Activated T-helper 1 cell treated with anti-CD3 and anti-CD28 coated beads, Interleukin-2, amount 50 U/mL, for 16 hours (primary cell): ENCODE measurements at places on chromosomes 16 and 17.

DNA sequence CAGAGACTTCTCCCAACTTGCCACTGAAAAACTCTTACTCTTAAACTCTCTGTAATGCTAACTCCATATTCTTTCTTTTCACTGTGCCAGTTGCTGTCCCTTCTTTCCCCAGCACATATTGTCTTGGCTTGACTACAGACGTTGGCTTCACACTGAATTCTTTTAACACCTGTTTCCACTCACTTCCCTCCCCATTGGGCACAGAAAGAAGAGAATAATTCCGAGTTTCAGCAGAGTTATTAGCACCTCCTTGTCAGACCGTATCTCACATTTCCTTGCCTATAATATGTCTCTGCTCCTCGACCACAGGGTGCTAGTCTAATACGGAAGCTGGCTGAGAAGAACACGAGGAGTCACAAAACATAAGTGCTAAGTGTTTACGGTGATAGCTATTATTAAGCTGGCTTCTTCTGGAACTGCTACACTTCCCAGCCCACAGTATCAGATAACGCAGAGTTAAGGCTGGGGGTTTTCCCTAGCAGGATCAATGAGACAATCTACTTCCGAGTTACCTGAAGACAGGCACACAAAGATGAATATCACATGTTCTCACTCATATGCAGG, 188.5 kb upstream of the CDH8 start:
- DNase-seq, result no peak

GRCh38 chr16:6560306-6561100, 772.1 kb upstream of the RBFOX1 start:
- DNase-seq, result no peak

DNA sequence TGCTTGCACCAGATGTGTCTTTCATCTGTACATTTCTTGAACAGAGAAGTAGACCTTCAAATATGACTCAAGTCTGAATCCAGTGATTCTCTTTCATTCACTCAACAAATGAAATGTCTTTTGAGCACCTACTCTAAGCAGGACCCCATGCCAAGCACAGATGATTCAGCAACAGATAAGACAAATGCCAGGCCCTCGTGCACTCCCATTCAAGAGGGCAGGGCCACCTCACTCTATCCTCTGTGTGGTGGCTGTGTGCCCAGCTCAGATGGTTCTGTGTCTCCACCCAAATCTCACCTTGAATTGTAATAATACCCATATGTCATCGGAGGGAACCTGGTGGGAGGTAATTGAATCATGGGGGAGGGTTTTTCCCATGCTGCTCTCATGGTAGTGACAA, 74.1 kb upstream of the NKD1 start:
- no peak for DNase-seq

- DNase-seq, result no peak
These were observed 13.3 kb downstream of the CENPX start for GRCh38 chr17:82009413-82009812.

GRCh38 chr17:42403150-42403549, 14.9 kb upstream of the STAT3 start:
- no peak for DNase-seq

GRCh38 chr17:56549501-56549900, 44.0 kb upstream of the NOG start:
- no peak for DNase-seq

GRCh38 chr17:40074871-40075200, 12.1 kb downstream of the THRA start:
- DNase-seq, result no peak

GRCh38 chr17:14815079-14815478, 450.0 kb downstream of the PMP22 start:
- DNase-seq, result no peak

DNA sequence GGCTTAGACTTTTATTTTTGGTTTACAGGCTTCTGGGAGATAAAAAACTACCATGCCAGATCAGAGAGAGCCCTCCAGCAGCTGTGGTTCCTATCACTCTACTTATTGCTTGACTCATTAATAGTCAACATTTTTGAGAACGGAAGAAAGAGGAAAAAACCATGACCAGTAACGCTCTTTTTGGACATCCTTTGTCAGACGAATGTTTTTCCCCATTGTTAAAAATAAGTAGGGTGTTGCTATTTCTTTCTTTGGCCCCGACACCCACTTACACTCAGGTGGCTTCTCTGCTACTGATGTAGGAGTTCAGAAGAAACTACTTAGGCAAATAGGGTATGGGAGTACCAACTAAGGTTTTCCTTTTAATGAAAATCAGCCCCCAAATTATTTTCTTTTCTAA, 27.5 kb downstream of the TVP23A start:
- no peak for DNase-seq

- no peak for DNase-seq
These were observed 51.5 kb downstream of the DYNLRB2 start for GRCh38 chr16:80592273-80592672.

- no peak for DNase-seq
These were observed 114.5 kb upstream of the METRNL start for GRCh38 chr17:82964851-82965341.

- DNase-seq, result no peak
These were observed 30.7 kb upstream of the ARL6IP1 start for GRCh38 chr16:18832006-18832405.

DNA sequence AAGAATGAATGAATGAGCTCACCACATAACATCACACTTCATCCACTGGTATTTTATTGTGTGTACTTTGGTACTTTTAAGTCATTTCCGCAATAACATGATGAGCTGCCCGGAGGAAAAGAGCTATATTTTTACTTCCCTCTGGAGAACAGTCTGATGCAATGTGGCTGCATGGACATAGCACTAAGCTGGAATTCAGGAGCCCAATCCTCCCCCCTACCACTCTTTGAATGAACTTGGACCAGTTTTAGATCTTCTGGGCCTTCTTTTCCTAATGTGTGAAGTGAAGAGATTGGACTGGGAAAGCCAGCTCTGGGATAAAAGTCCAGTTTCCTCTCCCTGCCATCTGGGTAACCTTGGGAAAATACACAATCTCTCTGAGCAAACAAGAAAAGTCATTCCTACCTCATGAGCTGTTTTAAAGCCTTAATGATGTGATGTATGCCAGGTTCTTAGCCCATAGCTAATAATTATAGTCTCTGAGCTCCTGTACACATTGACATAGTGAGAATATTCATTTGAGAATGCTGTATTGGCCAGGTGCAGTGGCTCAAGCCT, 79.3 kb downstream of the ABCC12 start:
- DNase-seq, result no peak

DNA sequence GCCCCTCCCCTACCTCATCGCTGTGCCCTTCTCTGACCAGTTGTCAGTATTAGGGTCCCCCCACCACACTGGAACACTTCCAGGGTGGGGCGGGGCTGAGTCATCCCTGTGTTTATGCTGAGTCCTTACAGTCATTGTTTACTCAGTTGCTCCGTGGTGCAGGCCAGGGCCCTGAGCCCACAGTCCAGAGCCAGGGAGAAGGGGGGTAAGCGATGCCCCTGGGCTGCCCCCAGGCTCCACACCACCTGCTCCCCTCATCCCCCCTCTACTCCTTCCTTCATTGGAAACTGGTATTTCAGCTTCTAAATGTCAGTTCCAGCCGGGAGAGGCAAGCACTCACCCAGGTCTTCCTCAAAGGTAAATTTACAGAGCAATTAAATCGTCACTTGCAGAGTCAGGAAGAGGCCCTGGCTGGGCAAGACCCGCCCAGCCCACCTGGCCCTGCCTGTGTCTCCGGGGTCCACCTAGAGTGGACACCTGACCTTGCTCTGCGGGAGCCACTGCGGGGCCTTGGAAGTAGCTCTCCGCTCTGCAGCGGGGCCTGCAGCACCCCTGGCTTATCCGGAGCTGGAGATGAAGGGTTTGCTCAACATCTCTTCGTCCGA, 4.8 kb downstream of the ATP2A3 start:
- DNase-seq, result no peak

- DNase-seq, result no peak
These were observed 11.5 kb upstream of the RIPOR1 start for GRCh38 chr16:67517155-67517445.

DNA sequence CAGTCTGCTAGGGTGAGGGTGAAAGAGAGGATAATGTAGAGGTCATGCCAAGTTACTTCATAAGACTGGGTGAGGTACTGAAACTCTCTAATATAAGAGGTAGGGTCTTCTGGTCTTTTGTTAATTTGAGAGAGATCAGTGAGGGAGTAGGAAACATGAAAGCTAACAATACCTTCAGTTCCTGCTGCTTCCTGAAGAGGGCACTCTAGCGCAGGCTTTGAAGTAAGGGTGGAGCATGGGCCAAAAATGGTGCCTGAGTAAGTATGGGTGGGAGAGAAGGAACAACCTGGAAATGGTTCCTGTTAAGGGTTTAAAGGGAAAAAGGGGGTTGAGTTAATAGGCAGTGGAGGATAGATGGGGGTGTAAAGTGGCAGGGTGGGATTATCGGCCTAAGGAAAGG, 2449.5 kb downstream of the TP53TG3F start:
- no peak for DNase-seq

- DNase-seq, result no peak
These were observed 46.2 kb downstream of the MEOX1 start for GRCh38 chr17:43615330-43616028.

DNA sequence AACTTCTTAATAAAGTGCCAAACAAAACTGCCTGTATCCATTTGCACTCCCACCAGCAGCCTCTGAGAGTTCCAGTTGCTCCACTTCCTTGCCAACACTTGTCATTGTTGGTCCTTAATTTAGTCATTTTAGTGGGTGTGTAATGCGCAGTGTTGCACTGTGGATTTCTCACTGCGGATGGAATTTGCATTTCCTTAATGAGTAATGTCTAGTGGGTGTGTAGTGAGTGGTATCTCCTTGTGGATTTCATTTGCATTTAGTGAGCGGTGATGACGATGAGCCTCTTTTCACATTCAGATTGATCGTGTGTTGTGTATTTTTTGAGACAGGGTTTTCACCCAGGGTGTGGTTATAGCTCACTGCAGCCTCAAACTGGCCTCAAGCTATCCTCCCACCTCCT, 4.1 kb upstream of the MSLN start:
- no peak for DNase-seq

- no peak for DNase-seq
These were observed 4.7 kb upstream of the TGFB1I1 start for GRCh38 chr16:31467151-31467773.

- DNase-seq, result no peak
These were observed 27.5 kb downstream of the TOM1L2 start for GRCh38 chr17:17944743-17945142.

DNA sequence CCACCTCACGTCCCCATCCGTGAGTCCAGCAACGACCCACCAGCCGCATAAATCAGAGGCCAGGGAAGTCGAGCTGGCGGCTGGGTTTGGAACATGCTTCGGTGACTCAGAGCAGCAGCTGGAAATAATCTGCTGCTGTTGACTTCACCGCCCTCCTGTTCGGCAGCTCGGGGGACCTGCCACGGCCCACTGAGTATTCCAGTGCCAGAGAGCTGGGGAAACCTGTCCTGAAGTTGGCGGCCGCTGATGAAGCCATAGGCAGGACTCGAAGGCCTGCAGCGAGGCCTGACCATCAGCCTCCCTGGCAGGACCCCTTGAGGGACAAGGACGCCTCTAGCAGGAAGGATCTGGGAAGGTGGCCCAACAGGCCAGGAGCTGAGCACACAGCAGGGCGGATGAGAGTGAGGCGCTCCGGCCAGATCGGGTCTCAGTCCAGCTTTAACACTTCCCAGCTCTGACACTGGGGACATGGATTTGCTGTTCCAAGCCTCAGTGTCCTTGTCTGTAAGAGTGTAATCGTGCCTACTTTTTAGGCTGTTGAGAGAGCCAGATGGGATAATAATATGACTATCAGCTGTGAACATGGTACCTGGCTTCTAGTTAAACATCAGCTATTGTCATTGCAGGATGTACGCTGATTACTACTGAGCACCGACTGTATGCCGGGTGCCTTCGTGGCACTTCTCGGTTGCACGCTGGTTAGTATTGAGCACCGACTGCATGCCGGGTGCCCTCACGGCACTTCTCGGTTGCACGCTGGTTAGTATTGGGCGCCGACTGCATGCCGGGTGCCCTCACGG, 50.4 kb upstream of the CIBAR2 start:
- DNase-seq, result no peak

GRCh38 chr16:68737046-68737729, at the start of gene CDH1:
TSS of gene CDH1 (plus strand) at chr16:68737292. CDS start at chr16:68737416, 124 bp downstream.
- no peak for DNase-seq

- DNase-seq, result no peak
These were observed 13.6 kb downstream of the HLF start for GRCh38 chr17:55278173-55278961.

DNA sequence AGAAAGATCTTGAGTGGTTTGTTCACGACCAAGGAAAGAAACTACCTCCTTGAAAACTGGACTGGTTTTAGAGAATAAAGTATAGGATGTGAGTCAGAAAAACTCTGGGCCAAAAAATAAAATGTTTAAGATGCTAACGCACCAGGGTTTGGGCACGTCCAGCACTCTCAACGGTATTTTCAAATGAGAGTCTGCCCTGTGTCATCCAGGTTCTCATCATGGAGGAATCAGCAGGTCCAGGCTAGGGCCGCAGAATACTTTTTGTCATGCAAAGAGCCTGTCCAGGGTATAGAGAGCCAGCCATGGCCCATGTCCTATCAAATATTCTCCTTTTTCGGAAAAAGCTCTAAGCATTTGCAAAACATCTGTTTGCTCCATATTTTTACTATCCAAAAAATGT, 2.4 kb downstream of the NXN start:
- no peak for DNase-seq

GRCh38 chr17:78362671-78363070, 2.8 kb upstream of the SOCS3 start:
- no peak for DNase-seq

DNA sequence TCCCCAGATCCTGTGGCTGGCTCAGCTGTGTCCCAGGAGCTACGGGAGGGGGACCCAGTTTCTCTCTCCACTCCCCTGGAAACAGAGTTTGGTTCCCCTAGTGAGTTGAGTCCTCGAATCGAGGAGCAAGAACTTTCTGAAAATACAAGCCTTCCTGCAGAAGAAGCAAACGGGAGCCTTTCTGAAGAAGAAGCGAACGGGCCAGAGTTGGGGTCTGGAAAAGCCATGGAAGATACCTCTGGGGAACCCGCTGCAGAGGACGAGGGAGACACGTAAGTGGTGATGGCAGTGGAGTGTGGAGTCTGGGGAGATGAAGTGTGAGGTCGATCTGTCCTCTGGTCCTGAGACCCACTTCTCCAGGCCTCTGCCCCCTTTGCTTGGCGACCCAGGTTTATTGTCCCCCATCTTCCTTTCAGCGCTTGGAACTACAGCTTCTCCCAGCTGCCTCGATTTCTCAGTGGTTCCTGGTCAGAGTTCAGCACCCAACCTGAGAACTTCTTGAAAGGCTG, 585 bp downstream of the WRAP53 start:
- no peak for DNase-seq

GRCh38 chr17:72104863-72105234, 16.0 kb upstream of the SOX9 start:
- no peak for DNase-seq

GRCh38 chr16:89749637-89750036, 28.3 kb downstream of the ZNF276 start:
- no peak for DNase-seq

- no peak for DNase-seq
These were observed 231.8 kb upstream of the MON1B start for GRCh38 chr16:76959166-76959565.

- DNase-seq, result no peak
These were observed 1.6 kb downstream of the ITGA3 start for GRCh38 chr17:50057521-50057991.

GRCh38 chr16:351804-352520, 561 bp downstream of the AXIN1 start:
- peak; percentile 28 for DNase-seq
